Smooth muscle cell of the brain vasculature (primary cell): ENCODE measurements at places on chromosomes 4 and X.

- DNase-seq = no peak
These were observed 311.7 kb downstream of the FBXW7 start for GRCh38 chr4:152224223-152224622.

GRCh38 chrX:69538321-69538876, 34.3 kb downstream of the NALF2 start:
- DNase-seq = no peak

DNA sequence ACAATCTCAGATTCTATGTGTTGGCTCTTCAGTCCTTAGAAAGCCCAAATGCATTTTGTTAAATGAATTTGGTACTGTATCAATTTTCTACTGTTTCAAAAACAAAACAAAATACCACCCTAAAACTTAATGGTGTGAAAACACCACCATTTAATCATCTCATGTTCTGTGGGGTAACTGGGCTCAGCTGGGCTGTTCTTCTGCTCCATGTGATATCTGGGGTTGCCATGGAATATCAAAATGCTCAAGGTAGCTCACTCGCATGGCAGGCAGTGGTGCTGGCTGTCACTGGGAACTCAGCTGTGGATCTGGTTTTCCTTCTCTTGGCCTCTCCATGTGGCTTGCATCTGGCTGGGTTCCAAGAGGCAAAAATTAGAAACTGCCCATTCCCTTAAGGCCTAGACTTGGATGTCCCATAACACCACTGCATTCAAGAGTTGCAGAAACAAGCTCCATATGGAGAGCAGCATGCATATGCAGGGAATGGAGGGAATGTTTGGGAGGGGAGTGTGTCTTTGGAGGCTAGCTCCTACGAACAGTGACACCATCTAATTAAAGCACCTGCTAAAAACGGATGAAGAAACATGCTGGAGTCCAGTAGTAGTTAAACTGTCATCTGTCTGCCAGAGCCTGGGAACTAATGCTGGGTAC, 279.2 kb downstream of the STK32B start:
- no peak for DNase-seq

DNA sequence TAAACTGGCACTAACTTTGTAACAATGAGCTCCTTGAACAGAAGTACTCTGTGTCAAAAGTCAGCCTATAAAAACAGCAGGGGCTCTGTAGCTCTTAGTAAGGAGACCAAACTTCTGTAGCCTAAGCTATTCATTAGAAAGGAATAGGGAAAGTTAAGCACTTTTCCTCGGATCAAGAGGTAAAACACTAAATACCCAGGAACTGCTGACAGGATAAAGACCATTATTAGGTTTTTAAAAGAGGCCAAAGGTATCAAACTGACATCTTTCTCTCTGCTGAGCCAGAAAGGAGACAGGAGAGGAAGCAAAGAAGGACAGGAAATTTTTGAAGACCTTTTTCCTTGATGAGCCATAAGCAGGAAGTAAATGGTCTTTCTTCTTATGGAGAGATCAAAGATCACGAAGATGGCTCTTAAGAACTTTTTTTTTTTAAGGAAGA, 31.9 kb downstream of the ANAPC10 start:
- peak; percentile 31 for DNase-seq
